ENCODE measurements at places on chromosomes 6 and 20.

GRCh38 chr6:43851204-43851865 is 81.3 kb downstream of the VEGFA start:
- DNase-seq = no peak

DNA sequence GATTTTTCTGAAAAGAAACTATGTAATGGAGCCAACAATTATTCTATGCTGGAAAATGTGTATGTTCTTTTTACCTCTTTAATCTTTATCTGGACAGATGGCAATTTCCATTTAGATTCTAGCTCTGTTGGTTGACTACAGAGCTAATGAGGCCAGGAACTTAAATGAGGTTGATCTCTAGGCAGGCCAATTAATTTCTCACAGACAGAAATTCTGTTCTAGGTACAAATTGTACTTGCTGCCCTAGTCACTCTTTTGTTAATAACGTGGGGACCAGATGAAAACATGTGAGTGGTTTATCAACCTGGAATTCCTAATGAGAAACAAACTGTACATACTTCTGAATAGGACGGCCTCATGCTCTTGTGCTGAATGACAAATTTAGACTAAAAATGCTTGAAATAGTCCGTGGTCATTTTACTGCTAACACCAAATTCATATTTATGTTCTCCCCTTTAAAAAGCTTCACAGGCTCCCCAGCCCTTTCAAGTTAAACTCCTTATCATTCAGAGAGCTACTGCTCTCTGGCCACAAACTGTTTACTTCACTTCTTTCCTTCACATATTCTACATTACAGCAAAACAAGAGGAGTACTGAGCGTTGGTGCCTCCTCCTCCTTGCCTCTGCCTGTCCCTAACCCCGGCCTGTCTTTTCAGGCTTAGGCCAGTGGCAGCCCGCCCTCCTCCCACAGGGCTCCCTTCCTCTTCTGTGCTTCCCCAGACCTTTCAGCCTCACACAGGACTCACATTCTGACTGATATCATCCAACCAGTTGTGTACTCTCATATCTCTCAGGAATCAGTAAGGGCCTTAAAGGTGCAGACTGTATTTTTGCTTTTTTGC is 41.4 kb downstream of the DTNBP1 start:
- no peak for DNase-seq

DNA sequence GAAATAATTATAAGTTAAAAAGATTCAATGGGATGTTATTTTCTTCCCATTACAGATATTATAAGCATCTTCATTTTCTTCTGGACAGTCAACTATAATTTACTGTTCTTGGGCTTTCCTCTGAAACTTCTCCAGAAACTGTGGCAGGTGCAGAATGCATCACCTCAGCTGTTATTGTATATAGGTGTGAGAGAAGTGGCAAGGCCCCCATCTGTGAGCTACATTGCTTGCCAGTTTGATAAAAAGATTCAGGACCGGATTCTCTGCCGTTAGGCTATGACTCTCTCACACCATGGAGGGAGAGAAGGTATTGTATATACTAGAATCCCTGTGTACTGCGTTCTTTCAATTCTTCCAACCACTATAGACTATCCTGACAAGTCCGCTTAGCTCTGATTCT is 135.8 kb upstream of the CENPW start:
- DNase-seq = no peak

GRCh38 chr6:37503309-37503965 is 3.7 kb upstream of the CCDC167 start:
- DNase-seq = no peak

DNA sequence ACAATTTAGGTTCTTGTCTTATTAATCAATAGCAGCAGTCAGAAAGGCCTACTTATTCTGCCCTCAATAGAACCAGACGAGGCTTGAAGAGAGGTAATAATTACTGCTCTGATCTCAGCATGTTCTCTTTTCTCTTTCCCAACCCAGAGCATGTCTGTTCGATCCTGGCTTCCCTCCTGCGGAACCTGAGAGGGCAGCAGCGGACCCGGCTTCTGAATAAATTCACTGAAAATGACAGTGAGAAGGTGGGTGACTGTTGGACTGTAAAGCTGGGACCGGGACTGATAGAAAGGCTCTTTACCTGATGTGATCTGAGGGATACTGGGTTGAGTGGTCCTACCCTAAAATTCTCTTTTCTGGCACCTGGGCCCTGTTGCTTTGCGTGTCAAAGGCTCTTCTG is 63.0 kb upstream of the VSTM2L start:
- no peak for DNase-seq

GRCh38 chr6:80543151-80543550 is 436.7 kb downstream of the BCKDHB start:
- DNase-seq = no peak

GRCh38 chr6:135904666-135905065 is 53.2 kb downstream of the PDE7B start:
- DNase-seq = no peak

DNA sequence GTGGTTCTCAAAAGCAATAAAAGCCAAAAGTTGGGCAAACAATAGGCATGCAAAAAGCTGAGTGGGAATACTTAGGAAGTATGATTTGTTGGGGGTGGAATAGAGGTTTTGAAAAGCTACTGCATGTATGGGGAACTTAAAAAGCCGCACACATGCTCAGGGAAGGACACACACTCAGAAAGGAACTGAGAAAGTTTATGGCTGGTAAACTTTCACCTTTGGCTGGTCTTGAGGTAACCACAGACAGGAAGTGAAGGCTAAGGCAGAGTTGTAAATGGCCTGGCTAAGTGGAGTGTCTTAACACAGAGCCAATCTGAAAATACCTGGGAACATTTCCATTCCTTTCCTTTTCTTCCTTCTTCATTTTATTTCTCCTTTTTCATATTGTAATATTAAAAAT is 134.5 kb upstream of the EXOC2 start:
- no peak for DNase-seq

DNA sequence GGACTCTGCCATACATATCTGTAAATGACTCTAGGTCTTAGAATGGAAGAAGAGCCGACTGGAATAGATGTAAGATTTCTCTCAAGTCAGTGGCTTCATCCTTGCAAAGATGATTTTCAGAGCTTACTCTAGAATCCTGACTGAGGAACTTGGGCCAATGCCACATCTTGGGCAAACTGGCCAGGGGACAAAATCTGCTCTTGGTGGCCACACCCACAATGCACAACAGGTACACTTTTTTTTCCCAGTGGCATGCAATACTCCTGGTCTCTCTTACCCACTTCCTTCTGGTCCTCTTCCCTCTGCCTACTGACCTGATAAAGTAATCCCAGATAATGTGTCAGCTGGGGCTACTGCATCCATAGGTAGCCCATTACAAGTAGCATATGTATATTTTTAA is 13.4 kb downstream of the CLIC5 start:
- DNase-seq = no peak

DNA sequence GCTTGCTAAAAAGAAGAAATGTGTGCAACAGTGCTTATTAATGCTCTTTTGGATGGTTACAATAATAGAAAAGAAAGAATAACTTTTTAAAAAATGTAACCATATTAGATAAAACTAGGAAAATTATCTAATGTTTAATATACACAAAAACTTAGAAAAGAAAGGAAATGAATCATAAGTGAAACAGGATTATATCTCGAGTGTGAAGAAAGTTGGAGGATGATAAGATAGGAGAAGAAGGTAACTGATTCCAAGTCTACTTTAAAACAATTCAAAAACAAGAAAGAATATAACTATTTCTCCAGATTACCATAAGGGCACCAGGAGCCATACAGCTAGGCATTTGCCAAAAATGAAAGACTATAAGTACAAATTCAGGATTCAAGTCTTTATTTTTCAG is 73.0 kb downstream of the PHIP start:
- DNase-seq = no peak

DNA sequence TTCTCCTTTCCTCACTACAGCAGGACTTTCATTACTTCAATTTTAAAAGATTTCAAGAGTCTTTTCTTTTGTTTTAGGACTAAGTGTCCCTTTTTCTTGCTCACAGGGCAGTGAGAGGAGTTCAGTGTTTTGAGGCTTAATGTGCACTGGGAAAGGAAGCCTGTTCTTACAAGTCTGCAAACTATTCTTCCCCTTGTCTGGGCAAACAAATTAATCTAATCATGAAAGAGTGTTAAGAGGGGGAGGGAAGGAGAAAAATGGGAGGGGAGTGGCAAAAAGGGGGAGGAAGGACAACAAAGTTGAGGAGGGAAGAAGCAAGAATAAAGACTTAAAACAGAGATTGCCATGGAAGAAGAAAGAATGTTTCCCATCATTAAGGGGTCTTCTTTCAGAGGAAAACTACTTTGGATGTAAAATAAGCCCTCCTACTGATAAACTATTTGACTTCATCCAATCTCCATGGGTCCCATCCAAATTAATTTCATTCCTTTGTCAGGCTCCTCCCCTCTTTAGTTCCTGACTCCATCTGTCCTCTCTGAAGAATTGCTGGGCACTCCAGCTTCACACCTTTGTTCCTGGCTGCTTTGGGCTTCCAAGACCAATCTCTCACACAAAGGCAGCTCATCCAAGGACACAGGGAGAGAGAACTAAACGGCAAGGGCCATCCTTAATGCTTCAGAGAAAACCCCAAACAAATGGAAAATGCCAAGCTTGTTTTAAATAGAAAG is 244.5 kb downstream of the TPBG start:
- no peak for DNase-seq

DNA sequence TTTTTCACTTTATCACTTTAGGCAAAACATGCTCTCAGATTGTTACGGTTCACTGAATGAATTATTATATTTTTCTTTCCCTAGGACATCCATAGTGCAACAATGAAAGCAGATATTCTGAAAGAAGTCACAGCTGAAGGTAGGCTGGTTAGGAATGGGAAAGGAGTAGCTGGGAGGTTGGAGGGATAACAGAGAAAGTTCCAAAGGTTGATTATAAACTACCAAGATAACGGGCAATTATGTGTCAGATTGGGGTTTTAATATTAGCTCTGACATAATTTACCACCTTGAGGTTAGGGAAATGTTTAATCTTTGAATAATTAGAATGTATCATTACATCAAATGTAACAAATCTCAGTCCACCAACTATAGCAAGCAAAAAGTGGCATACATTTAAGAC is 96.5 kb downstream of the HTR1B start:
- no peak for DNase-seq

DNA sequence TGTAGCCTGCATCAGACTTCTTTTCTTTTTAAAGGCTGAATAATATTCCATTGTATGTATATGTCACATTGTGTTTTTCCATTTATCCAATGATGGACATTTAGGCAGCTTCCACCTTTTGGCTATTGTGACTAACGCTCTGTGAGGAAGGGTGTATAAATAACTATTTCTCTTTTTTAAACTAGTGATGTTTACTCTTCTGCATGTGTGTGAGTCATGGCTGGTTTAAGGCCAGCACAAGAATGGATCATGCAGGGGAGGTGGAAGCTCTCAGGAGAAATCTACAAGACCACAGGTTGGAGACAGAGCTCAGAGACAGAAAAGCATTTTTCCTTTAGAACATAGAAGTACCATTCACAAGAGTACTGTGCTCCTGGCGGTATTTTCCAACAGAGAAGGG is 307.2 kb downstream of the SOX4 start:
- no peak for DNase-seq

- no peak for DNase-seq
Measured at GRCh38 chr20:21265261-21266190, 37.6 kb upstream of the XRN2 start.

GRCh38 chr20:53847139-53847836 is 223.1 kb downstream of the BCAS1 start:
- no peak for DNase-seq

DNA sequence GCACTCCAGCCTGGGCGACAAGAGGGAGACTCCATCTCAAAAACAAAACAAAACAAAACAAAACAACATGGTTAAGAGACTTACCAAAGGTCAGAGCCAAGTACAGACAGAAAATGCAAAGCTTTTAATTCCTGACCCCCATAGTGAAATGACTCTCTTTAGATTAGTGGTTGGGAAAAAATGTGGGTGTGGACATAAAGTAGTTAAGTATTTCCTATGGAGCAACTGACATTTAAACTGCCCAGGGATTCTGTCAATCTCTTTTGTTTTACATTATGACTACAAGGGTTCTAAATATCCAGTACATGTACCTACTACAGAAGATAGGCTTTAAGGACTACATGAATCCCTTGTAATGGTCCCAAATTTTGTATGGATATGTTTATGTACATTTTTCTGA is 75.1 kb downstream of the IRAK1BP1 start:
- DNase-seq = no peak

- no peak for DNase-seq
Measured at GRCh38 chr6:122652431-122652830, 42.2 kb downstream of the PKIB start.

GRCh38 chr6:17577059-17577458 is 23.0 kb upstream of the FAM8A1 start:
- DNase-seq = no peak
